Iris pigment epithelial cell (primary cell): ENCODE measurements at places on chromosomes 6 and 20.

- peak; percentile 78 for DNase-seq
Measured at GRCh38 chr6:113903666-113904330, 46.7 kb downstream of the MARCKS start.

DNA sequence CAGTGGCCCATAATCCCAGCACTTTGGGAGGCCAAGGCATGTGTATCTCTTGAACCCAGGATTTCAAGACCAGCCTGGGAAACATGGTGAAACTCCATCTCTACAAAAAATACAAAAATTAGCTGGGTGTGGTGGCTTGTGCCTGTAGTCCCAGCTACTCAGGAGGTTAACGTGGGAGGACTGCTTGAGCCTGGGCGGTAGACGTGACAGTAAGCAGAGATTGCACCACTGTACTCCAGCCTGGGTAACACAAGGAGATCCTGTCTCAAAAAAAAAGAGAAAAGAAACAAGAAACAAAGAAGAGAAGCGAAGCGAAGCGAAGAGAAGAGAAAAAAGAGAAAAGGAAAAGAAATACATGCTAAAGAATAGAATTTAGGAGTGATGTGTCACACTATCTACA, 69.2 kb downstream of the NUDT3 start:
- DNase-seq: no peak

GRCh38 chr6:150668900-150669302, 69.2 kb downstream of the PLEKHG1 start:
- no peak for DNase-seq

DNA sequence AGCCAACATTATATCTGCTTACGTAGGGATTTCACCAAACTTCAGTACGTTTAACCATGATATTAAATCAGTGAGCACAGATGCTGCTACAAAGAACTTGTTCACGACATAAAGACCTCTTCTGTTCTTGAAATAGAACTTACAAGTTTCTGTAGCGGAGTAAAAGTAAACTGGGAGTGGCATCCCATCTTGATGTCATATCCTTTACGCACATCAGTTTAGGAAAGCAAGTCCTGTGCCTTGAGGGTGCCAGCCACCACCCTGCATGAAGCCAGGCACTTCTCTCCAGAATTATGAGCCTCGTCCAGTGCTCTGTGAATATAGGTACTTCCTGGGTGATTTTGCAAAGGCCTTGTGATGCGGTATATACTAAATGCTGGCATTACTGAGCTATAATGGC, 122.6 kb downstream of the BTBD3 start:
- no peak for DNase-seq

GRCh38 chr6:133396984-133397348, 155.8 kb downstream of the EYA4 start:
- DNase-seq: no peak

DNA sequence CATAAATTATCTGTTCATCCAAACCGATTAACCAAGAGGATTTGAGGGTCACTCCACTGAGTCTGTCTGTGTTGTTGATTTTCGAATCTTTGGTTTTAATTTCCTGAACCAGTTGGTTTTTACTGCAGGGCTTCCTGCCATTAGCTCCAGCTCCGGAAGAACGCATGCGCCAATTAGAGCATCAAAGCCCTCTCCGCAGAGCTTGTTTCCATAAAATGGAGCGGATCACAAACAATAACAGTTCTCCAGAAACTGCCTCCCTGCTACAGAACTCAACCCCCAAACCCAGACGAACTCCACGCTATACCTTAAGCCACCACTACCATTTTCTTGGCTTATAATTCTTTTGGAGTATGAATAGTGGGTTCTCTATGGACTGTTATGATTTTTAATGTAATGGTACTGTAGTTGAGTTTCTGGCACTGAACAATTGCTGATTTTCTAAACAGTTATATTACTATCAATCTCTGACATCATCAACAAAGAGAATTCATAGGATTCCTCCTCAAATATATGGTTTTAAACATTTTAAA, 13.8 kb downstream of the TFAP2A start:
- no peak for DNase-seq

GRCh38 chr6:166443166-166443565, 60.4 kb upstream of the MPC1 start:
- no peak for DNase-seq

DNA sequence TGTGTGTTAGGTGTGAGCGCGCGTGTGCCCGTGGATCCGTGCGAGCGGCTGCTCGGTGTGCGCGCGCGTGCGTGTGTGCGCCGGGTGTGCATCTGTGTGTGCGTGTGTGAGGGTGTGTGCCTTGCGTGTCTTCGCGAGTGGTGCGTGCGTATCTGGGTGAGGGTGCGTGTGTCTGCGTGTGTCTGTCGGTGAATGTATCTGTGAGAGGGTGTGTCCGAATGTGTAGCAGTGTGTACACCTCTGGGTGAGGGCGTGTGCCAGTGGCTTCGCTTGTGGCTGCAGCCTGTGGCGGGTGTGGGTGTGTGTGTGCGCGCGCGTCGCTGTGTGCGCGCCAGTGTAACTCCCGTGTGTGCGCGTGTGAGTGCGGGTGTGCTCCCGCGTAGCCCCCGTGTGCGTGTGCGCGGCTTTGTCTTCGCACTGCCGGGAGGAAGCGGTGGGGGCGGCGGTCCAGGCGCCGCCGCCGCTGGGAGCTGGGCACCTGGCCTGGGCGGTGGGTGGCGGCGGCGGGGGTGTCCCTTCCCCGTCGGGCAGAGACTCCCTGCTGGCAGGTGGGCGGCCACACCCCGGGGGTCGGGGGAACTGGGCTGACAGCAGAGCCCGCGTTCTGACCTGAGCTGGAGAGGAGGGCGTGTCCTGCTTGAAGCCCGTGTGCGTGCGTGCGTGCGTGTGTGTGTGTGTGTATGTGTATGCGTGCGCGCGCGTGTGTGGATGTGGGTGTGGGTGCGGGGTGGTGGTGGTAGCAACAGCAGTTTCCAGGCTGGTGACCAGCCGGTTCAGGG, 61.3 kb upstream of the EPB41L1 start:
- DNase-seq: peak; percentile 31

- DNase-seq: no peak
Measured at GRCh38 chr6:43807228-43808061, 37.4 kb downstream of the VEGFA start.

GRCh38 chr6:144834426-144835038, 549.4 kb downstream of the UTRN start:
- no peak for DNase-seq

DNA sequence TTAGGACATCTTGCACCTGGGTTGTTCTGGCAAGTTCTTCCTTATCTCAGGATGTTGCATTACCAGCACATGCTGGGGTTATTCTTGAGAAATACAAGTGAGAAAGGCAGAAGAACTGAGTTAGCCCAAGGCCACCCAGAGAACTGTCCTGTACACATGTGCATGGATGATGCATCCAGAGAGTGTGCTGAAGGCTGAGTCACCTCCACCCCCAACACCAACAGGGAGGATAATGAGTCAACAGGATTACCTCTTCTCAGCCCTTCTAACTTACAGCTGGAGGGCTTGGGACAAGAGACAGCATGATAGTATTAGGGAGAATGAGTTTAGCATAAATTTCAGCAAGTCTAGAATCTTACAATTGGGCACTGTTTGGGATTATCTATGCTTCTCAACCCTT, 8.5 kb downstream of the SCGN start:
- DNase-seq: peak; percentile 79

DNA sequence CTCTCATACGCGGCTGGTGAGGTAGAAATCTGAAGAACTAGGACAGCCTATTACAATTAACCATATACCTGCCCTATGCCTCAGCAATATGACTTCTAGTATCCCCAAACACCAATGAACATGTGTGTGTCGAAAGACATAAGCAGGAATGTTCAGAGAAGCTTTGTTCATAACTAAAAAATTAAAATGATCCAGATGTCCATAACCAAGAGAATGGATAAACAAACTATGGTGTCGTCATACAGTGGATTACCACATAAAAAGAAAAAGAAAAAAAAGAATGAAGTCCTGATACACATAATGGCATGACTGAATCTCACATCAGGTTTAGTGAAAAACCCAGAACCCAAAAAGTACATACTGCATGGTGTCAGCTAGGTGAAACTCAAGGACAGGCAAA, 73.9 kb downstream of the MDN1 start:
- peak; percentile 68 for DNase-seq

GRCh38 chr6:21615504-21615903, 22.0 kb downstream of the SOX4 start:
- DNase-seq: peak; percentile 47

GRCh38 chr20:40843251-40843650, 154.2 kb upstream of the MAFB start:
- no peak for DNase-seq

- no peak for DNase-seq
Measured at GRCh38 chr6:10384610-10385523, 30.0 kb downstream of the TFAP2A start.

GRCh38 chr6:73968221-73968757, 272.3 kb downstream of the CD109 start:
- DNase-seq: no peak

DNA sequence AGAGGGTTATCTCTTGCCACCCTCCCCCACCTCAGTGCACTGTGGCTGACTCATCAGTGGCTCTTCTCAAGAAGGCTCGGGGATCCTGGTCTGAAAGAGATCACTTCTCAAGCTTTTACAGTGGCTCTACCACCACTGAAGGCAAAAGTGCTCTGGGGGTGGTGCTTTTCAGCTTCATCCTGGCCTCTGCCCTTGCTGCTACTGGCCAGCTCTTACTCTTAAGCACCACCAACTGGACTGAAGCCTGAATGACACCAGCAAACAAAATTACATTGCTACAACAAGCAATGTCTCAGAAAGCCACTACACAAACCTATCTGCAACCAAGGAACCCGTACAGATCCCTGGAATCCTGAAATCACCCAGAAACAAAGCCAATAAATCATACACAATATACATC, 402.1 kb downstream of the EPHA7 start:
- DNase-seq: peak; percentile 1
